NB4 (cell line): ENCODE measurements at places on chromosomes 3 and 15.

DNA sequence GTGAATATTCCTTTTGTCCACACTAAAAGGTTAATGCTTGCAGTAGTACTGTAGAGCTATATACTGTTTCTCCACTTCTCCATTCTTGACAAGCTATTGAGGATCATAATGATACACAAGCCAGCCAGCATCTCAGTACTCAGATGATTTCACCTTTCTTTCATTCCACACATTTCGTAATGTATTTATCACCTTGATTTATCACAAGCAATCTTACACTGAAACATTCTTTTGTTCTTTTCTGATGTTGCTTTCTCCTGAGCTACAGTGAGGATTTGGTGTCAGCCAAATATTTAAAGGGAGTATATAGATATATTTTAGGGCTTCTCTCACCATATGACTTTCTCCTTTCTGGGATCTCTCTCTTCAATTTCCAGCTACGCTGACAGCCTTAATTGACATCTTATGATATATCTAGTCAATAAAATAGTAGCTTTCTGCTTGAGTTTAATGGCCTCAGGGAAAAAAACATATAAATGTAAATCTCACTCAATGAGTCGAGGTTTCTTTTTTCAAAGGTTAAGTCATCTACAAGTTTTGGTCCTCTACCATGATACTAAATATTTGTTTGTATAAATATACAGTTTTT, 1327.0 kb downstream of the NSUN3 start:
- no peak for DNase-seq

DNA sequence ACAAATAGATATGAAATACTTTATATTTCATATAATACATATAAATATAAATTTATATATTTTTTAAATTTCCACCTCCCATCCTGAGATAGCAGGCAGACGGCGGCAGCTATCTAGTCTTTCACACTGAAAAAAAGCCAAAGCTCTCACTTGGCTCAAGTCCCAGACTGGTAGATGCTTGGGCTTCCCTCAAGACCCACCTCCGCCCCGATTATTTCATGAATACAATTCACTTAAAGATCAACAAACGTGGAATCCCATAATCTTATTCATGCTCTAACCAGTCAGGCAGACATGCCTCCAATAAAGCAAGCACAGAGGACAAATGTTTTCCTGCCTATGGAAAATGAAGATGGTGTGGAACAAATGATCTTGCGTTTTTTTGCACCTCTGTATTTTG, 275.9 kb upstream of the NR2F2 start:
- no peak for DNase-seq

DNA sequence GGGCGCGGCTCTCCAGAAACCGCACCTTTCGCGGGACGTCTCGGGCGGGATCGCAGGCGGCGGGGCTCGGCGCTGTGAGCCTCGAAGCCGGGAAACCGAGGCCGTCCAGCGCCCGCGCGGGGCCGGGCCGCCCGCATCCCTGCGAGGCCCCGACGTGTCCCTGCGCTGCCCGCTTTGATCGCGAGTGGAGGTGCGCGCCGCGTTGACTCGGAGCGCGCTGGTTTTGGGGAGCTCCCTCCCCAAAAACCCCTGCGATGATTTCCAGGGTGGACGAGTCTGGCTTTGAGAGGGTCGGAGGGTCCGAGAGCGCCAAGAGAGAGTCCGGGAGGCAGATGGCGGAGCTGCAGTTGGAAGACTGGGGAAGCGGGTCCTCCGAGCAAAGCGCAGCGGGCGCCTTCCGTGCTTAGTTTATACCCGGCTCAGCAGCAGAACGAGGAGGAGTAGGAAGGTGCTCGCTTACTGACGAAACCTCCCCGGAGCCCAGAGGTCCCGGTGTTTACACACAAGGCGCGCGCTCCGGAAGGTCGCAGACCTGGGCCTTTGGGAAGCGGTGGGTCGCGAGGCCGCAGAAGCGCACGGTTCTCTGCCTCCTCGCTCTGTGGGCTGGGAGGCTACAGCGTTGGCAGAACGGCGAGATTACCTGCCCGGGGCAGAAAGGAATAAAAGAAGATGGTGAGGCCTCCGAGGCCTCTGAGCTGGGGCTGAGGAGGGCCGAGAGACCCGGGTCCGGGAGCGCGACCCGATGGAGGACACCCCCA, 687 bp downstream of the ALDH1A3 start:
- no peak for DNase-seq

- no peak for DNase-seq
Measured at GRCh38 chr3:160671231-160671630, 5.7 kb upstream of the ARL14 start.

DNA sequence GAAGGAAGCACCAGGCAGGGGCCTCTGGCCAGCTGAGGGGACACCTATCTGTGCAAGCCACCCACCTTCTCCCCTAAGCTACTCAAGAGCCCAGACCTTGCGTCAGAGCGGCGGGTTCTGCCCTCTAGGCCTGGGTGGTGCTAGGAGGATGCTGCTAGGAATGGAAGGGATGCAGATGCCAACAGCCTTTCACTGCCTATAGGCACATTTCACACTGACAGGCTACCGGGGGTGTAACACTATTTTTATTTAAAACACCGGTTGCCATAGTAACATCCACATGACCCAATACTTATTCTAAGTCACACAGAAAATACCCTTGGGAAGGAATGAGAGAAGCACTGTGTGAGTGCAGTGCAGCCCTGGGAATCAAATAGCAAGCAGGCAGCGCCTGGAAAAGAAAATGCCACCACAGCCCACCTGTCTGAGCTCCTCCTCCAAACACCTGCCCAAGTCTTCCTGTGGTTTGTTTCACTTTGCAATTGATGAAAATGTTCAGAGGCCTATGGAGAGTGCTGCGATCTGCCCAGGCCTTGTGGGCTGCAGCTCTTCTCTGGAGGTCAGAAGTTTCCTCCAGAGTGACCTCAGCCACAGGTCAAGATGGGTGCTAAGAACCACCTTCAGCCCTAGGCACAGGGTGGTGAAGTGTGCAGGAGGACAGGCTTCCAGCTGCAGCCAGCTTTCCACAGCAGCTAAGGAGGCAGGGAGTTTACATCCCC, 113.5 kb upstream of the TOPAZ1 start:
- DNase-seq = no peak

DNA sequence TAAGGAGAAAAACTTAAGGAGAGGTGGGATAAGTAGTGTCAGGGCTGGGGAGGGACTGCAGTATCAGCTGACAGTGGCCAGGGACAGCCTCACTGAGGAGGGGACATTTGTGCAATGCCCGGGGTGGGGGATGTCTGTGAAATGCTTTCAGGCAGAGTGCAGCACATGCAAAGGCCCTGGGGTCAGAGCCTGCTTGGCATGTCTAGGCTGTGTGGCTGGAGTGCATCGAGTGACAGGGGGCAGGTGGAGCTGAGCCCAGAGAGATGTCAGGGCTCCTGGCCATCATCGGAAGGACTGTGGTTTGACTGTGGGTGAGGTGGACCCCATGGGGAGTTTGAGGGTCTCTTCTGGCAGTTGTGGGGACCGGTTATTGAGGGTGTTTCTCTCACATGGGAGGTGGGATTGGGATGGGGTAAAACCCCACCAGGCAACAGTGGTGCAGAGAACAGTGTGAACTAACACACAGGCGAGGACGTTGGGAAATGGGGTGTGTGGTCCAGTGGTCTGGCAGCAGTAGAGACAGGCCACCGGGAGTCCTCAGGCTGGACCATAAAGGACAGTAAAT, 61.2 kb downstream of the FBLN2 start:
- no peak for DNase-seq

GRCh38 chr3:179037351-179037750, 34.3 kb downstream of the ZMAT3 start:
- no peak for DNase-seq

GRCh38 chr3:67819447-67819846, 165.0 kb upstream of the SUCLG2 start:
- DNase-seq = peak; percentile 5

- DNase-seq = peak; percentile 50
Measured at GRCh38 chr3:135513106-135514059, 452.1 kb upstream of the PPP2R3A start.

DNA sequence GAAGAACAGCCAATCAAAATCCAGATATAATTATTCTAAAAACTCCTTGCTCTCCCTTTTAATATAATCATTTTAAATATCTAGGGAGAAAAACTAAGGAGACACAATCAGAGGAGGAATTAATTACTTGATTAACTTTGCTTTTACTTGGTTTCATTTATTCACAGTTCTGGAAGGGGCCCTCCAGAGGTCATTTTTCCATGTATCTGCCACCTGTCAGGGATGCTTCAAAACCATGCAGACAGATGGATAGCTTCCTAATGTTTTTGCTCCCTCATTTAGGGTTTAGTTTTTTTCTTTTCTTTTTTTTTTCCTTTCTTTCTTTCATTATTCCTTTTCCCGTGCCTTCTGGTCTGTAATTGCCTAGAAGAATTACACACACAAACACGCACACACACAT, 438.1 kb upstream of the ARPP21 start:
- DNase-seq = no peak

GRCh38 chr3:112086076-112086854, at the start of gene C3orf52:
Gene C3orf52, plus strand, starts transcription at chr3:112086389. Its CDS starts 19 bp downstream, at chr3:112086408.
- DNase-seq = no peak

GRCh38 chr3:52983336-52983807, 62.5 kb downstream of the SFMBT1 start:
- peak; percentile 79 for DNase-seq

GRCh38 chr15:48458876-48459275, 127.6 kb downstream of the DUT start:
- DNase-seq = no peak

DNA sequence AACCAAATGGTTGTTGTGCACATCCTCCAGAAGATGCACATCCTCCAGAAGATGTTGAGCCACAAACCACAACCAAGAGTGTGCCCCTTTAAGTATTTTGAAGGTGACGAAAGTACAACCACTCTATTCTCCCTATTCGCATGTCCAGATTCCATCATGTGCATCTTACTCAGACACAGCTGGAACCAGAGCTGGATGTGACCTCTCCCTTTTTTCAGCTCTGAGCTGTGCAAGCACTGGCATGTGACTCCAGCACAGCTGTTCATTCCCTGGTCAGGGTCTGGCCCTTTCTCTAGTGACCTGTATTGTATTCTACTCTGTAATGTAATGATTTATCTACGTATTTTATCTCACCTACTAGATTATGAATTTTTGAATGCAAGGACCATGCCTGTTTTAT, 29.3 kb upstream of the DLG1 start:
- no peak for DNase-seq

GRCh38 chr3:19688767-19689166, 245.2 kb downstream of the EFHB start:
- DNase-seq = peak; percentile 17

GRCh38 chr3:121758727-121759450, 9.3 kb upstream of the GOLGB1 start:
- no peak for DNase-seq

- DNase-seq = peak; percentile 78
Measured at GRCh38 chr15:91302588-91303439, 202.8 kb downstream of the SV2B start.

DNA sequence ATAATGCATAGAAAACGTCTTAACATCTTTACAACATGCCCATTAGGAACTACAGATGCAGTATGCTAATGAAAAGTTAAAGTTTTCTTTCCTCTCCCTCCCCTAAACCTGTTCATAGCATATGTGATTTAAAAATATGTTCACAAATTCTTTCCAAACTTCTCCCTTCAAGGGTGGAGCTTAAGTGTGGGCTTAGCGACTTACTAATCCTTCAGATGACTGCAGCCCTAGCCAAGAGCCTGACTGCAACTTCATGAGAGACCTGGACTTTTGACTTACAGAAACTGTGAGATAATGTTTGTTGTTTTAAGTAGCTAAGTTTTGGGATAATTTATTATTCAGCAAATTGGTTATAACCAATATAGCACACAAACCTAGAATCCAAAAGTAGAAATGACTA, 22.0 kb upstream of the ANXA2 start:
- DNase-seq = no peak
